CD4-positive, alpha-beta memory T cell (primary cell): ENCODE measurements at places on chromosomes 16 and 17. TPM values are rescaled to one million over a fixed set of nuclear protein-coding genes. Genes with fewer than 3 reads are reported as not detected.

IL4R gene
- 66.1 TPM for polyA plus RNA-seq

DNA sequence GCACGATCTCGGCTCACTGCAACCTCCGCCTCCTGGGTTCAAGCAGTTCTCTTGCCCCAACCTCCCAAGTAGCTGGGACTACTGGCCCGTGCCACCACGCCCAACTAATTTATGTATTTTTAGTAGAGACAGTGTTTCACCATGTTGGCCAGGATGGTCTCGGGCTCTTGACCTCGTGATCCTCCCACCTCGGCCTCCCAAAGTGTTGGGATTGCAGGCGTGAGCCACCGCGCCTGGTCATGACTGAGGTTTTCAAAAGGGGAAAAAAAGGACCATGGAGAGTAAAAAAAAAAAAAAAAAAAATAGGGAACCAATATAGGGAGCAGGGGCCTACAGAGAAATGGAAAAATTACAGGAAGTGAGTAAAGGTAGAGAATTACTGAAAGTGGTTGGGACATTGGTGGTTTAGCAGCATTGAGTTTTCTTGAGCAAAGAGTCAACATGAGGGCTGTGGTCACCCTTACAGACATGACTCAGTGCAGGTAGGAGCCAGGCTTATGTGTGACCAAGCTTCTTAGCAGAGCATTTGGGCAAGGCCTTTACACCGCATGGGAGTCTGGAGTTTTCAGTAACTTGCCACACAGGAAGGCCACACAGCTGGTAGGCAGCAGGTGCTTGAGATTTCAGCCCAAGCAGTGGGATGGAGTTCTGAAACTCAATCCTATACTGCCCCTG is 447.3 kb downstream of the HS3ST3B1 start:
- no peak for DNase-seq

DNA sequence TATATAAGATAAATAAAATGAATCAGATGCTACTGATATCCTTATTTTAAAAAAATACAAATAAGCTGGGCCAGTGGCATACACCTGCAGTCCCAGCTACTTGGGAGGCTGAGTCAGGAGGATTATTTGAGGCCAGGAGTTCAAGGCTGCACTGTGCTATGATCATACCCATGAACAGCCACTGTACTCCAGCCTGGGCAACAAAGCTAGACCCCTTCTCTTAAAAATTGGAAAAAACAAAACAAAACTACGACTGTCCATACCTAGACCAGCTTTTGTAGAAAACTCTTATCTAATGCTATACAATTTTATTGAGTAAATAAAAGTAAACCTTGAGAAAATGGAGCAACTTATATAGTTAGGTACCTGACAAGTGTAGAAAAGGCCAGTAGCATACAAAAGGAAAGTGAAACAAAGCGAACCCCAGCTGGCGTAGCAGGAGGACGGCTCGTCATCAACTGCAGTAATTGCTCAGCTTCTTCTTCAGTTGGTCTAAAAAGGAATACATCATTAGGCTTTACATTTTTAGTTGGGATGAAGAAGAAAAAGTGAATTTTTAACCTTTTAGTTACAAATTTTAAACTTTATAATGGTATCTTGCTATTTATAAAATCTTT is 23.6 kb downstream of the INTS2 start:
- DNase-seq, result peak; percentile 46

- no peak for DNase-seq
Observed at GRCh38 chr17:48504953-48505352, 25.9 kb downstream of the HOXB1 start.

ZG16 gene
- polyA plus RNA-seq, result not detected

TP53TG3C gene
- not detected for polyA plus RNA-seq

RNF151 gene
- not detected for polyA plus RNA-seq

- no peak for DNase-seq
Observed at GRCh38 chr17:37571674-37572073, 37.5 kb downstream of the SYNRG start.

DNA sequence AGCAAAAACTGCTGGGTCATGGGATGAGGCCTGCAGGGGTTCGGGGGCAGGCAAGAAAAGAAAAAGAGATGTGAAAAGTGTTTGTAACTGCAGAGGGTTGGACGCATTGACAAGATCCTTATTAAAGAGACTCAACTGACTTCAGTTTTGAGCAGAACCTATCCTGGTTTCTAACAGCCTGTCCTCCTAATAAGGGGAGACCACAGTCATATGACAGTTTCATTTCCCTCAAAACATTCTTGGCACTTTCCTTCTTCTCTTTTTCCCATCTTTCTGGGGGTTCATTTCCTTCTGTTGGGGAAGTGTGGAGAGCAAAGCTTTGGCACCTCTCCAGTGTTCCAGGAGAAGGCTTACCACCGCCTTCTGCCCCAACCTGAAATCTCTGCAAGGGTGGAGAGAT is 118.5 kb downstream of the MAF start:
- DNase-seq, result no peak

- DNase-seq, result no peak
Observed at GRCh38 chr17:49588726-49589576, 13.3 kb downstream of the NXPH3 start.

LGALS9C gene
- polyA plus RNA-seq, result not detected

KRTAP4-6 gene
- polyA plus RNA-seq, result 0.24 TPM

GRCh38 chr17:40069751-40070708 is 7.3 kb downstream of the THRA start:
- peak; percentile 41 for DNase-seq

- no peak for DNase-seq
Observed at GRCh38 chr17:57669671-57670529, 75.2 kb downstream of the CCDC182 start.

- no peak for DNase-seq
Observed at GRCh38 chr16:62225675-62226074, 189.4 kb upstream of the CDH8 start.

- DNase-seq, result no peak
Observed at GRCh38 chr17:79939094-79939435, 96.6 kb downstream of the TBC1D16 start.

PDIA2 gene
- not detected for polyA plus RNA-seq

DNA sequence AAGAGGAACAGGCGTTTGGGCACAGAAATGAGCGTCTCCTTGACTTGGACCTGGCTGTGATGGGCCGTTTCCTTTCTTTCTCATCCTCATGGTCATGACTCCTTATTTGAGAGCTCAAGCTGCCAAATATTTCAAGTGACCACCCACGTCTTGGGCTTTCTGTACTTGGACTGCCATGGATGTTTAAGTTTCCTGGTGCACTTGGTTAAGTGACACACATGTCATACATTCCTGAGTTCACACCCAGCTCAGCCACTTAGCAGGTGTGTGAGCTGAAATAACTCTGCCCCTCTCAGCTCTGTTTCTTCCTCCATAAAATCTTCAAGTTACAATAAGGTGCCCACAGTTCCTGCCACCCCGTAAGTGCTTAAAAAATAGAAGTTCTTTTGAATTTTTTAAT is 114.5 kb downstream of the CLEC16A start:
- DNase-seq, result no peak

DNA sequence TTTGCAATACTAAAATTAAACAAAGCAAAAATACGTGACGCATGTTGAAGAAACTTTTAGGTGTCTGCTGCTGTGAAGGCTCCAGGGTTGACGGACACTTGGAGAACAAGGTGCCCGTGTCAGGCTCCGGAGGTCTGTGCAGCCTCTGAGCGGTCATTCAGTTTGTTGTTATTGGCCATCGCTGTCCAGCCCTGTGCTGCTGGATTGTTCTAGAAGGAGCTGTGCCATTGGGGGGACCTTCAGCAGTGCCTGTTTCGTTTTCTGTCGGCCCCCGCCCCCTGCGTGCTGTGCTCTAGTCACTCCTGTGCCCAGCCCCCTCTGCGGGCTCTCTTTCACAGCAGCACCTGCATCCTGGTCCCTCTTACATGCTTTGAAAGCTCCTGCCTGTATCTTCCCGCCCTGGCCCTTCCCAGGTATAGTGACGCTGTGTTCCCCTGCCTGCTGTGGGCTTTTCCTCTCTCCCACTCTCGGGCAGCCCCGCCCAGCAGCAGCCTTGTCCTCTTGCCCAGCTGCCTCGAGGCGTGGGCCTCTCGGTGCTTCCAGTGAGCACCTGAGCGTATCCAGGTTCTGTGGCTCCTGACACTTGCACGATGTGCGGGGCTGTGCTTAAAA is 50.7 kb downstream of the RNF213 start:
- no peak for DNase-seq

PIPOX gene
- not detected for polyA plus RNA-seq

DNA sequence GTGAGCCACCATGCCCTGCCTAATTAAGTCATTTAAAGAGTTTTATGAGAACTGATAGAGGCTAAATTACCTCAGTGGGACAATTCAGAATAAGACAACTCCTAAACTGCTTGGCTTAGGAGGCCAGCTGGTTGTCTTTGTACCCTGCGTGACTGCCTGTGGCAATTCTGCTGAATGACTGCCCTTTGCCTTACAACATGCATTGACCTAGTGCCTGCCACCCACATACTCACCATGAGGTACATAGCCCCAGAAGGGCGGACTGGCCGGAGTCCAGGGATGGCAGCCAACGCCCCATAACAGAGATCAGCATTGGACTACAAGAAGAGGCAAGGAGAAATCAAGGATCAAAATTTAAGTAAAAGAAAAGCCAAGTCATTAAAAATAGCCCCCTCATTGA is 7.3 kb downstream of the TAT start:
- DNase-seq, result no peak

DNA sequence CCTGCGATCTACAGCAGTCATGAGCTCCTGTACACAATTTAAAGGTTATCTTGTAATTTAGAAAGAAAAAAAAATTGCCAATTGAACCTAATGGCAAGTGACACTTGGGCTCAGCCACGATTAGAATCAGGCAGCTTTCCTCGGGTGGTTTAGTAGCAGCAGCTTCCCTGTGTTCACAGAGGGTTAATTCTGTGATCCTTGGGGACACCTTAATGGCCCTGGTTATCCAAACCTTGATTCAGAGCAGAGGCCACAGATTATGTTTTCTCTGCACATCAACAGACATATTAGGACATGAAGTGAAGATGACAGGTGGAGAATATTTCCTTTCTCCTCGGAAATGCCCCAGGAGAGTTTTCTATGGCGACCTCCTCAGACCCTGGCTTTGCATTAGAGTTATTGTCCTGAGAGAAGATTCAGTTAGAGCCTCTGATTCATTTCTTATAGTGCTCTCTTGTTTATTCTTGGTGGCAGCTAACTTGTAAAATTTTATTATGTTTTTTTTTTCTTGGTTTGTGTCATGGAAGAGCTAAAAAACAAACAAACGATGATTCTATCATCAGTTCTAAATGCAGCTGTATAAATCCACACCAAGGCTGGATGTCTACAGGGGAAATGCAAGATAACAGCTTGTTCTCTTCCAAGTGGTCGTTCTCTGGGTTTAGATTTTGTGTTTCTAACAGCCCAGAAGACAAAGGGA is 351.2 kb upstream of the DYNLRB2 start:
- DNase-seq, result no peak

GRCh38 chr17:78381601-78382232 is 3.3 kb downstream of the PGS1 start:
- DNase-seq, result peak; percentile 73

- DNase-seq, result no peak
Observed at GRCh38 chr17:29719469-29719868, 96.8 kb upstream of the CORO6 start.

DNA sequence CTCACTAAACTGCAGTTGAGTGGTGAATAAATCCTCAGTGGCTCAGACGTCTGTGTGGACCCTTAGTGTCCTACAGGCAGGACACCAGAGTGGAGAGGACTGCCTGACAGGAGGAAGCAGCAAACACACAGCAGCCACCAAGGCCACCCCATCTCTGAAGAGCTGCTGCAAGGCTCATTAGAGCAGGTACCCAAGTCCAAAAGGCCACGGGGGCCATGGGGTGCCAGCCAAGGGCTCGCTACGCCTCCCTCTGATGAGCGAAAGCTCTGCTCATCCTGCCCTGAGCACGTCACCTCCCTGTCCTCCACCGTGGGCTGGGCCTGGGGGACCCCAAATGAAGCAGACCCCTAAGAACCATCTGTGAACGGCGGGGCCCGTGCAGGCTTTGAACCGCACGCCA is 70.1 kb upstream of the DOC2B start:
- DNase-seq, result no peak

- DNase-seq, result no peak
Observed at GRCh38 chr16:1818204-1818872, 8.3 kb downstream of the HAGH start.

- DNase-seq, result no peak
Observed at GRCh38 chr17:19686400-19687090, 29.8 kb downstream of the SLC47A2 start.

- DNase-seq, result no peak
Observed at GRCh38 chr16:20515688-20516090, 60.5 kb downstream of the ACSM2B start.

- DNase-seq, result no peak
Observed at GRCh38 chr17:81434072-81434471, 38.8 kb downstream of the BAHCC1 start.

- no peak for DNase-seq
Observed at GRCh38 chr16:2910441-2910969, 1.2 kb upstream of the FLYWCH1 start.

- DNase-seq, result no peak
Observed at GRCh38 chr16:87436225-87437172, 44.4 kb downstream of the MAP1LC3B start.

GRCh38 chr16:78852081-78852635 is 748.4 kb downstream of the MAF start:
- no peak for DNase-seq

- no peak for DNase-seq
Observed at GRCh38 chr16:8585857-8586256, 4.5 kb downstream of the TMEM114 start.

CEP295NL gene
- polyA plus RNA-seq, result not detected
